ENCODE measurements at places on chromosomes 2 and 18.

GRCh38 chr2:128260239-128261138, 58.2 kb downstream of the HS6ST1 start:
- peak; percentile 72 for DNase-seq

DNA sequence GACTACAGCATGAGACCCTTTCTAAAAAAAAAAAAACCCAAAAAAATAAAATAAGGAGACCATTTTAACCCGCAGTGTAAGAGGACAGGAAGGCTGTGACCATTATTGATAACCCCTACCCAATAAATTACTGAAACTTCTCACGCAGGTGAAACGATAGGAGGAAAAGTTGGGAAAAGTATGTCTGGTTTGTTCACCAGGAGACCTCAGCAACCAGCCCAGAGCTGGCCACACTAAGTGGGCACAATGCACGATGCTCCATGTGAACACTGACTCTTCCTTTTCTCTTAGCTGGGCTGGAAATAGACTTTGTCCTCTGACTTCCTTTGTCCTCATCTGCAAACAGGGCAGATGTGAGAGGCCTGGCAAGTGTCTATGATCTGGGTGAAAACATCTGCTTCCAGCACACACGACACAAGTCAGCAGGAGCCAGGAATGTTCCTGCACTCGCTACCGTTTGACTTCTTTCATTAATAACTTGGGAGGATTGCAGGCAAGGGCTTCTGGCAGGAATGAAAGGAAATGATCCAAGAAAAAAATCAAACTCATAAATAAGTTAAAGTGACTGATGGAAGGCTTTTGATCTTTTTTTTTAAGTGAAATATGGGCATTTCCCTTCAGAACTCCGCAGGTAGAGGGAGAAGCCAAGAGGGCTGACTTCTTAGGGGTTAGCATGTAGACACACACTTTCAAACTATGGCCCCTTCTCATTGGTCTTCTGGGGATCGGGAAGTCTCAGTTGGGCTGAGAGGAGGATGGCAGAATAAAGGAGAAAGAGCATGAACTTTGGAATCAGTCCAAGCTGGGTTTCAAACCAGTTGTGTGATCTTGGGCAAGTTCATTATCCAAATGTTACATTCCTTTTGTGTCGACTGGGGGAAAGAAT, 137.4 kb upstream of the MYCN start:
- no peak for DNase-seq

- DNase-seq = no peak
These were observed 182.1 kb upstream of the ZEB2 start for GRCh38 chr2:144702051-144702450.

DNA sequence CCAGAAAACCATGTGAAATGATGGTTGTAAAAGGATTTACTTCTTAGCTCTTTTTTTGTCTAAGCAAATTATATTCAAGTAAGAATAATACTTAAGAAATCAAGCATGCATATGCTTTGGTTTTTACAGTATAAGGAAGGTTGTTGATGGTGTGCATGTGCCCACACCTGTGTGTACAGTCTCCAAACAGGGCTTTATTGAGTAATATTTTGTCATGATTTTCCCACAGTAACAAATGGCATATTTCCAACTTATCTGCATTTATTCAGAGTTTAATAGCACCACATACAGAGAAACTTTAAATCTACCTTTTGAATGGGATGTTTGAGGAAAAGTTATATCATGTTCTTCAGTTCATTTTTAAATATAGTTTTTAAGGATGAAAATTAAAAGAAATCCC, 76.5 kb upstream of the DSG1 start:
- no peak for DNase-seq

- DNase-seq = no peak
These were observed 97.7 kb downstream of the CPS1 start for GRCh38 chr2:210654091-210654490.

- no peak for DNase-seq
These were observed 11.1 kb downstream of the FASTKD1 start for GRCh38 chr2:169562519-169562918.

- DNase-seq = no peak
These were observed 40.7 kb downstream of the TMEM163 start for GRCh38 chr2:134677856-134678756.

GRCh38 chr2:209767316-209767715, 4.3 kb upstream of the UNC80 start:
- no peak for DNase-seq

GRCh38 chr2:55010149-55010591, 40.1 kb downstream of the RTN4 start:
- DNase-seq = peak; percentile 34

- no peak for DNase-seq
These were observed 3.9 kb upstream of the KLHL29 start for GRCh38 chr2:23381084-23381483.

- no peak for DNase-seq
These were observed 264.7 kb downstream of the METTL4 start for GRCh38 chr18:2306606-2307005.

GRCh38 chr2:121046335-121046734, 238.7 kb downstream of the TFCP2L1 start:
- no peak for DNase-seq

GRCh38 chr2:45330108-45330507, 281.0 kb downstream of the SRBD1 start:
- no peak for DNase-seq

GRCh38 chr18:901761-902160, 2.9 kb upstream of the ADCYAP1 start:
- no peak for DNase-seq

DNA sequence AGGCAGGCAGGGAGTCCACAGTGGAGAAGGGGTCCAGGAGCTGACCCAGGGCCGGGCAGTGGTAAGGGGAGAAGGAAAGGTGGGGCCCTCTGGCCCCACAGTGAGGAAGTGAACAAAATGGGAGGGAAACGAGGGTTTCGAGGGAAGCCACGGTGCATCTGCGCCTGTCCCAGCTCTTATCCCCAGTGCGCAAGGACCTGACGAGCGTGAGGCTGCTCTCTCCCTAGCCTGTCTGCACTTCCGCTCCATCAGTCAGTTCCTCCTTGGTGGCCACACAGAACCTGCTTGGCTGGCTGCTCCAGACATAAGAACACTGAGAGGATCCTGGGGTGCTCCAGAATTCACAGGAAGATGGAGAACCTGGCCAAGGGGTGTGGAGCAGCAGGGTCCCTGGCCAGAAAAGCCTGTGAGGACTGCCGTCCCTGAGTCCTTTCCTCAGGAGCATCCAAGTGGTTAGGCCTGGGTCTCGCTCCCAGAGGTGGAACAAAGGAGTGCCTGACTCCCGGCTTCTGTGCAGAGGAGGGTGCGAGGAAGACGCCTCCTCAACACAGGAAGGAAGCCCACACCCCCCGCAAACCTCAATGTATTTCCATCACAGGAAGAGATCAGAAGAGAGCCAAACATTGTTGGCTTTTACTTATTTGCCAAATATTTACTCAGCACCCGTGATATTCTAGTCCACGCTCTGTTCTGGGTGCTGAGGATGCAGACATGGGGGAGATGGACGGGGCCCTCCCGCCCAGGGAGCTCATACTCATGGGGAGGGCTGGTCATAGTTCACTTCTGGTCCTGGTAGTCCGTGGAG, 43.7 kb upstream of the SEMA4C start:
- DNase-seq = peak; percentile 18

DNA sequence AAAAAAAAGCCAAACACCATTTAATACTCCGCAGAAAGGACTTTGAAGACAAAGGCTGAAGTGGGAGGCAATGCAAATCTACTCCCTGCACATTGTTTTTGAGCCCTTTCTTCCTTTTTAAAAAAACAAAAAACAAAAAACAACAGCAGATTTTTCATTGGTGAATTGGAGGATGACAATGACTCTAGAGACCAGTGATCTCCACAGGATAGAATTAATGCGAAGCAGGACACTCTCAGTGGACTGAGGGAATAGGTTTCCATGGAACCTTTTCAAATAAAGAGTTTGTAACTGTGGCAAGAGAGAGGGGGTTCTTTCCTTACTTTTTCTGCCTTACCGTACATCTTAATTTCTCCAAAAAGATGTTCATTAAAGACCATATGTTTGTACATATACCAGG, 371.0 kb downstream of the MEIS1 start:
- DNase-seq = no peak

- peak; percentile 54 for DNase-seq
These were observed 69.3 kb upstream of the MCFD2 start for GRCh38 chr2:46984642-46985476.

DNA sequence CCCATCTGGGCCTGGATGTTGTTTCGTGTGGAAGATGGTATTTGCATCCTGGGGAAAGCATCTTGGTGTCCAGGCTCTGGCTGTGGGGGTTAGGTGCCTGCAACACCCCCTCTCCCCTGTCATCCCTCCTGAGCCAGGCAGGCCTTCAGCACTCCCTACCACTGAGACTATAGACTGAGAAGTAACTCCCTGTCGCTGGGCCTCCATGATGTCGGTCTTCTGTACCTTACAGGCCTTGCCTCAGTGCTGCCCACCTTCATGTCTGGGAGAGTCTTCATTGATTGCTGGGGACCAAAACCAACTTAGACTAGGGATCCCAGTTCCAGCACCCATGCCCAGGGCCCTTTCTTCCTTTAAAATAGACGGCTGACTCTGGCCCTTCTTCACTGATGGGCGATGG, 33.1 kb upstream of the DNMT3A start:
- DNase-seq = no peak

DNA sequence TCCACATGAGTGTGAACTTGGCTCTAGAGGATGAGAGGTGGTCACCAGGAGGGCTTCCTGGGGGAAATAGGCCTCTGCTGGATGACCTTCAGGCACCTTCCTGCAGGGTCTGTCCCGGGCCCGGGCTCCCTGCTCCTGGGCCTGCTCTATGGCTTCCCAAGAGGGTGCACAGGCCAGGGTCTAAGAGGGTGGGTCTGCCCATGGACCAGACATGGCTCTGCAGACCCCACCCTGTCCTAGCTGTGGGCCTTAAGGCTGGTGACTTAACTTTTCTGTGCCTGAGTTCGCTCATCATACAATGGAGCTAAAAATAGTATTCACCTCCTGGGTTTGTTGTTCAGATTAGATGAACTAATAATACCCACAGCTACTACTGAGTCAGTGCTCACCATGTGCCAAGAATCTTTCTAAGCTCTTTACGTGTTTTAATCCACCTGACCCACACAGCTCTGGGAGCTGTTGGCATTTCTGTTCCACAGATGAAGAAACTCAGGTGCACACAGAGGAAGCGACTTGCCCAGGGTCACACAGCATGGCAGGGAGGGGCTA, 14.4 kb downstream of the INHBB start:
- DNase-seq = no peak

DNA sequence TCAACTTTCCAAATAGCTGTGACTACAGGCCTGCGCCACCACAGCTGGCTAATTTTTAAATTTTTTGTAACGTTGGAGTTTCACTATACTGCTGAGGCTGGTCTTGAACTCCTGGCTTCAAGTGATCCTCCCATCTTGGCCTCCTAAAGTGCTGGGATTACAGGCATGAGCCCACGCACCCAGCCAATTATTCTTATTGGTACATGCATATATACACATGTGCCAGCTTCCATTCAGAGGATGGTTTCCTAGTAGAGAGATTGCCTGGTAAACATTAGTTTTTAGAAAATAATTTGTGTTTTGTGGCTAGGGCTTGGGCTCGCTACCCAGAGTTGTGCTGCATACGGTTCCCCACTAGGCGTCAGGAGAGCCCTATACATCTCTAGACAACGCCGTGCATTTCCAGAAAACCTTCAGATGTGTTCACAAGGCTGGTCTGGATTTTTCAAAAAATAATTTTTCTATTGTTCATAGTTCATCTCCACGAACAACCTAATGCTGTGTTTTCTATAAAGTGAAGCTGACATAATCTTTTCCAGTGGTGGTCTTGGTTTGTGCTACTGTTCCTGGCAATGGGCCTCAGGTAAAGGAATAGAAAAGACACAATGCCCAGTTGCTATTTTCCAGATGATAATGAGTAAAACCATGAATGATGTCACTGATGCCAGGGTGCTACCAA, 14.6 kb upstream of the AFG3L2 start:
- DNase-seq = peak; percentile 76

DNA sequence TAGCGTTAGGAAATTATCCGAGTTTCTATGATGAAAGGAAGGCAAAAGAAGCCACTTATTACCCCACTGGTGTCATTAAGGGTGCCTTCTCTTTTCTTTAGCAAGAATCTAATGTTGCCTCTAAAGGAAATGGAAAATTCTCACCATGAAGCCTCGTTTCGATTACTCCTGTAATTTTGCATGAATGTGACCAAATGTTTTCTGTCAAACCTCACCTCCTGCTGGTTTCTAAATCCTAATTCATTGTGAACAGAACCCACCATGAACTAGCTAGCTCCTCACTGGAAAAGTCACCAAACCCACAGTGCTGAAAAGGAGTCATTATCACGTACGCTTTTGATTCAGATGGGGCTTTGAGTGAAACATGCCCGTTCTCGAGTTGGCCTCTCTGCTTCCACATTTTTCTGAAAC, 119.9 kb downstream of the COPS8 start:
- DNase-seq = no peak

- no peak for DNase-seq
These were observed 48.9 kb downstream of the CDC42EP3 start for GRCh38 chr2:37622450-37623100.

DNA sequence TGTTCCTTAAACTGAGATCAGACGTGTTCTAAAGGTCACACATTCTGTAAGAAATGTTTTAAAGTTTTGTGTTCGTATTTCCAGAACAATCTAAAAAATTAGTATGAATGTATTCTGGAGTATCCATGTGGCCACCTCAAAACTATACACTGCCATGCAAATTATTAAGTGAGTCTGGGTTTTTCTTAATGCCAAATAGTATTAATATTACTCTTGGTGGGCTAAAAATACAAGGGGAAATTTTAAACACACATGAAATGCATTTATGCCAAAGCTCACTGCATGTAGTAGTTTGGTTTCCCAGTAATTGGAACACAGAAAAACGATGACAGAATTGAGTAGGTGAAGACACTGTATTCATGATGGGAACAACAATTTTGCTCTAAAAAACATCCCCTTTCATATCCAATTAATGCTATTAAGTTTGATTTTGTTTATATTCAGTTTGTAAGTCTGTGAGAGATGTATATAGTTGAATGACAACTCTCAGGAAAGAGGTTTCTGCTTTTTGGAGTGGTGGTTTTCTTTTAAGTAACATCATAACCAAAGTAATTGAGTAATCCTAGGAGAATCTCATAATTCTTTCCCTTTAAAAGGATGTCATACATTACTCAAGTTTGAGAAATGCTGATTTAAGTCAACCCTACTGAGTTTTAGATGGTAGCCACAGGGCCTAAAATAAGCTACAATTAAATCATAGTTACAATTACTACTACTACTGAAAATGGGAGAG, 75.7 kb upstream of the CDCA7 start:
- DNase-seq = no peak

GRCh38 chr2:61378281-61378680, 92.6 kb downstream of the USP34 start:
- no peak for DNase-seq

DNA sequence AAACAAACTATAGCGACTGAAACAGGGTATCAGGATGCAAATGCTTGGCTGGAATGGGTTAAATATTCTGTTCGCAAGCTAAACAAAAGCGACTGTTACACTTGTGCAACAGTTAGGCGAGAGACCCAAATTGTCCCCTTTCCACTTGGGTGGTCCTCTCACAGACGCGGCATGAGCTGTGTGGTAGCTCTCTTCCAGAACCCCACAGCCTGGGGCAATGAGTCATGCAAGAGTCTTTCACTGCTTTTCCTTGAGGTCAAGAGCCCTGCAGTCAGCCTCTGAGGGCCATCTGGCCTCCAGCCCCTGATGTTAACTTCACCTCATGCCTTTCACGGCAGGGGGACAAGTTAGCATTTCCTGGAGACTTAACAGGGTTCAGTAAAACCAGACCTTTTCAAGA, 25.7 kb downstream of the SULT1C4 start:
- DNase-seq = no peak
